ENCODE measurements at places on chromosomes 12 and 14. TPM values are rescaled to one million over a fixed set of nuclear protein-coding genes. Genes with fewer than 3 reads are reported as not detected.

Gene PROX2
- not detected for total RNA-seq

Gene CISTR
- not detected for total RNA-seq

GRCh38 chr14:37870170-37870569 lies 274.7 kb downstream of the TTC6 start:
- no peak for DNase-seq

DNA sequence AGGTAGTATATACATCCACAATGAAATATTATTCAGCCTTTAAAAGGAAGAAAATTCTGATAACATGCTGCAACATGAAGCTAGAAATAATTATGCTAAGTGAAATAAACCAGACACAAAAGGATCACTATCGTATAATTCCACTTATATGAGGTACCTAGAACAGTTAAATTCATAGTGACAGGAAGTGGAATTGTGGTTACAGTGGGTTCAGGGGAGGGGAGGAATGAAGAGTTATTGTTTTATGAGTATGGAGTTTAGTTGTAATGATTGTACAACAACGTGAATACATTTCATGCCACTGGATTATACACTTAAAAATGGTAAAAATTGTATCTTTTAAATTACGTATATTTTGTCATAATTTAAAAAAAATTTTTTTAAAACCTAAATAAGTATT lies 21.0 kb downstream of the EEA1 start:
- DNase-seq: no peak

- no peak for DNase-seq
Measured at GRCh38 chr14:50656776-50657175, 11.3 kb downstream of the SAV1 start.

DNA sequence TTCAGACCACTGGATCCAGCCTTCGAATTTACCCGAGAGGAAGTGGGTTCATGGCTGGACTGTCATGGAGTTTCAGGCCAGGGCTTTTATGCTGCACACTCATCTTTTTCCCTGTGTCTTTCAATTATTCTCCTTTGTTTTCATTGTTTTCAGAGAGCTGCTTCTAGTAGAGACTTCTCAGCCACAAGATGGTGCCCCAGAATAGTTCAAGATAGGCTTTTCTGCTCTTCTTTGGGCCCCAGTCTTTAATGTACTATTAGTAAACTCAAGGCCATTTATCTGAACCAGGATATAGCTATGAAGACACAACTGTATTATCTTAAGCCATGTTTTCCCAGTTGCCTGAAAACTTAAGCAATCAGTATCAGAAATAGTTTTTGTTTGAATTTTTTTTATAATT lies 30.4 kb upstream of the PSMA6 start:
- DNase-seq: no peak

- DNase-seq: no peak
Measured at GRCh38 chr12:124332058-124332672, 37.3 kb downstream of the RFLNA start.

- DNase-seq: no peak
Measured at GRCh38 chr14:77224212-77224611, 42.6 kb downstream of the TMEM63C start.

GRCh38 chr12:49368240-49368600 lies 958 bp downstream of the SPATS2 start:
- no peak for DNase-seq

- no peak for DNase-seq
Measured at GRCh38 chr14:59890676-59891075, 20.1 kb upstream of the RTN1 start.

Gene LTBP2
- total RNA-seq: 6.3 TPM

DNA sequence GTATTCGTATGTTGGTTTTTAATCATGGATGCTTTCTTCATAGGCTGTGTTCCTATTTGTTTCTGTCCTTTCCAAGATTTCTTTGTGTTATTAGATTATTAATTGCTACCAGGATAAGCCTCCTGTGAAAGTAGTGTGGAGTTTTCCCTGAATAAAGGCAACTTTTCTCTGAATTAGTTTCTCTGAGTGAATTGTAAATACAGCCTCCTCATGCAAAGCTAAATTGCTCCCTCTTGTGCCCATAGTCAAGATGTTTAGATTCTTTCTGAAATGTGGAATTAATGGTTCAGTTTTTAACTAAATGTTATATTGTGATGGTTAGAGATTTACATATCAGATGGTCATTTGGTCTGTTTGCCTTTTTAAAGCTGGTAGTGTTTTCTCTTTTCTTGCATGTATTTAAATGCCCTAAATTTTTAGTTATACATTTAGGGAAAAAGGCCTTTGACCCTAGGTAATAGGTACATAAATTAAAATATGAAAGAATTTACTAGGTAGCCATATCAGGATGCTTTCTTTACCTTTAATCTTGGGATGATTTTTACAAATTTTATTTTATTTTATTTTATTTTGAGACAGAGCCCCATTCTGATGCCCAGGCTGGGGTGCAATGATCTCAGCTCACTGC lies 8.9 kb downstream of the APAF1 start:
- no peak for DNase-seq

Data from spleen (tissue), 13 donors.